Nephron progenitor cell (in vitro differentiated cells): ENCODE measurements at places on chromosomes 3 and 15.

DNA sequence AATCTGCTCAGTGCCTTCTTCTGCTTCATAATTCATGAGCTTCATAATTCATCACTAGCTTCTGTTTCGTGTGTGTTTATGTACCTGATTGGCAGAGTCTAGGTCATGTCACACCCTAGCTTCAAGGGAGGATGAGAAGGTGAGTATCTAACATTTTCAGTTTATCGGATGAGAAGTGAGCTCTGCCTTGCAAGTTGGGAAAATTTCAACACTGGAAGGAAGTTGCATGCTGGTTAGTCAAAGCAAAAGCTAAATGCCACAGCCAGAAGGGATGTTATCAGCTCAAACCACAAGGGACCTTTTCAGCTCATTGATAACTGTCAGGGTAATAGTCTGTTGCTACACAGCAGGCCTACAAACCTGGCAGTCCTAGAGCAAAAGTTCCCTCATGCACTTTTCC, 7.3 kb upstream of the TNFSF10 start:
- no peak for DNase-seq

DNA sequence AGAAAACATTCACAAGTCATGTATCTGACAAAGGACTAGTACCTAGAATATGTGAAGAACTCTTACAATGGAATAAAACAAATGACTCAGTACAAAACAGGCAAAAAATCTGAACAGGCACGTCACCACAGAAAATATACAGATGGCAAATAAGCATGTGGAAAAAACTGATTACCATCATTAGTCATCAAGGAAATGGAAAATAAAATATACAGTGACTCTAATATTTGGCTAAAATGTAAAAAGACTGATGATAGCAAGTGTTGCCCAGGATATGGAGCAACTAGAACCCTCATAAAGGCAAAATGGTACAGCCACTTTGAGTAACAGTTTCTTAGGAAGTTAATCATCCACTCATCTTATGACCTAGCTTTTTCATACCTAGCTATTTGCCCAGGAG, 95.8 kb upstream of the ABHD17C start:
- DNase-seq, result no peak

- DNase-seq, result no peak
Observed at GRCh38 chr3:114093016-114093380, 36.5 kb downstream of the QTRT2 start.

DNA sequence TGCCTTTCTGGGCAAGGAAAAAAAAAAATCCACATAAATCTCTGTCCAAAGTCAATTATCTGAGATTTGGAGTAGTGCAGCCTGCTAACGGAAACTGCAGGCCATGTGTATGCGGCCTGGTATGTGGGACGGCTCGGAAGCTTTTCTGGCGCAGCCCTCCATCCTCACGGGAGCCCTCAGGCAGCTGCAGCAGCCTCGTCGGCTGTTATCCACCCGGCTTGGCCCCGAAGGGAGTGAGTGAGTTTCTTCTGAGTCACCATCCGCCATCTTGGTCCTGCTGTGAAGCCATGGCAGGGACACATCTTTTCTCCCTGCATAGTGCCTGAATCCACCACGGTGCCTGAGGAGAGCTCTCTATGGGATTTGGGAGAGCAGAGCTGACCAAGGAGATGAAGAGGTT, 62.8 kb downstream of the POLR2M start:
- DNase-seq, result no peak

GRCh38 chr3:69524816-69525215, 138.9 kb upstream of the FRMD4B start:
- DNase-seq, result no peak

DNA sequence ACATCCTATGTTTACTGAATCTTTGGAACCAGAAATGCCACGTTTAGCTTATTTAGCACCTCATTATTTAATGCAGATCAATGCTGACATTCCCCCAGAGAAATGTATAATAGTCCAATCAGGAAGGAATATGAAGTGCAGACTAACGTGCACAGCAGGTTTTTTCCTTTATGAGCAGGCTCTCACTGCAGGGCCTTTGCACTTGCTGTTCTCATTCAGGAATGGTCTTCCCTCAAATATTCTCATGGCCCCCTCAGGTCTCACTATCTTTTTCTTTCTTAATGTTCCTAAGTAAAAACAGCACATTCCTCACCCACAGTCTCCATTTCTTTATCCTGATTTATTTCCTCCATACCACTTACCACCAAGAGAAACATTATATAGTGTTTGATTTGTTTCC, 174.6 kb downstream of the FOXP1 start:
- no peak for DNase-seq

DNA sequence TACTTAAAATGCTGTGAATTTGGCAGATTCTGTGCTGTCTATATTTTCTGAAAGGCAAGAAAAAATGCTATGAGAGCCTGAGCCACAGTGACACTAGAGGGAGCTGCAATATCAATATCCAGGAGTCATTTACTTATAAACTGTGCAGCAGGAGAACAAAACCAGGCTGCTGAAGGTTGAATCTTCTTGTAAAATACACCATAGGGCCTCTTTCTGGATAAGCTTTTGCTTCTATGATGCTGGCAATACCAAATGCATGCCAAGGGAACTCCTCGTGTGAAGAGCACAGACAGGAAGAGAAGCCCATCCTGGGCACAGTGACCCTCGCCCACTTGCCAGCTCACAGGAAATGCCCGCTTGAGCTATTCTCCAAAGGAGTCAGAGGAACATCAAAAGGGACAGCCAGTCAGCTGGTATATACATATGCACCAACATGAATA, 48.0 kb upstream of the TSPAN3 start:
- no peak for DNase-seq

DNA sequence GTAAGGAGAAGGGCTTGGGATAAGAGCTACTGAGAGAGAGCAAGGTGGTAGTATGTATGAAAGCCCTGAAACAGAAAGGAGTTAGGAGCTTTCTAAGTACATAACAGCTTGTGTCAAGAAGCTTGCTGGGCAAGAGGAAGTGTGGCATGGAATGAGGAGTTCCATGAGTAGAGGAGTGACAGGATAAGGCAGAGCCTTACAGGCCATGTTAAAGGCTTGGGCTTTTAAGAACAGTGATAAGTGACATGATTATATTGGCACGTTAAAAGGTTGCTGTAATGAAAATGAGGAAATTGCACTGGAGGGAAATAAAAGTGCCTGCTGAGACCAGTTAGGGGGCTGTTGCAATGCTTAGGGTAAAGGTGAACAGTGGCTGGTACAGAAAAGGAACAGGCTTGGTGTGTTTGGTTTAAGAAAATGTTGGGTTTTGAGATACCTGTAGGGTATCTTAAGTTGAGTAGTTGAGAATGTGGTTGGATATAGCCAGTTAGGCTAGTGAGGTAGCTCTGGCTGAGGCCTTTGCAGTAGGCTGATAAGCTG, 49.0 kb downstream of the MEF2A start:
- DNase-seq, result no peak

GRCh38 chr15:41876007-41876406, 17.8 kb downstream of the SPTBN5 start:
- no peak for DNase-seq

DNA sequence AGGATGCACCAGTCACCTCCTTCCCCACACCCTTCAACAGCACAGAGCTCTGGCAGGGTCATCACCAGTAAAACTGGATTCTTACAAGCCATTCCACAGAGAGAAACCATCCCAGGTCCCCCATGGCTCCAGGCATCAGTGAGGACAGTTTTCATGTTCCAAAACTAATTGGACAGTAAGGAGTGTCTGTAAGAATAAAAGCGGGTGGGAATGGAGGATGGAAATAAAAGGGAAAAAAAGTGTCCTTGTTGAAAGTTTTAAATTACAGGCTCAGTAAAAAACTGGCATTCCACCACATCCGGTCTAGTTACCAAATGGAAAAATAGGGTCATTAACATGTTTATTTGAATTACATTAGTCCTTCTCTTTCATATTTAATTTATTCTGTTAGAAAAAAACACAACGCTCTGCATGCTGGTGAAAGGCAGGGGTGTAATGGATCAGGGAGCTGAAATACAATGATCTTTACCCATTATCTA, 117.4 kb downstream of the TIGIT start:
- DNase-seq, result no peak

DNA sequence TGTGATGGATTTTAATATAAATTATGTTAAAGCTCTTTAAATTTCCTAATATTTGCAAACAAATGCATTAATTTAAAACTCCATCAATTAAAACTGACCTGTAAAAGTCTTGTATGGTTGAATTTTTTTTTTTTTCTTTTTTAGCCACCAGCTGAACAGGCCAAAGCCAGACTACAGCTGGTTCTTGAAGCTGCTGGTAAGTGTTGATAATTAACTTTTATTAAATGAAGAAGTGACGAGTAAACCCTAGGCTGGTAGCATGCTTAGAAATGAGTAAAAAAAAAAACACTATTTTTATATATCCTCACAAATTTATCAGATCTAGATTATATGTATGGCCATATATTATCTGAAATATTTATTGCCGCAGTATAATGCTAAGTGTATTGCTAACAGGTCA, 216.3 kb upstream of the MLF1 start:
- no peak for DNase-seq

DNA sequence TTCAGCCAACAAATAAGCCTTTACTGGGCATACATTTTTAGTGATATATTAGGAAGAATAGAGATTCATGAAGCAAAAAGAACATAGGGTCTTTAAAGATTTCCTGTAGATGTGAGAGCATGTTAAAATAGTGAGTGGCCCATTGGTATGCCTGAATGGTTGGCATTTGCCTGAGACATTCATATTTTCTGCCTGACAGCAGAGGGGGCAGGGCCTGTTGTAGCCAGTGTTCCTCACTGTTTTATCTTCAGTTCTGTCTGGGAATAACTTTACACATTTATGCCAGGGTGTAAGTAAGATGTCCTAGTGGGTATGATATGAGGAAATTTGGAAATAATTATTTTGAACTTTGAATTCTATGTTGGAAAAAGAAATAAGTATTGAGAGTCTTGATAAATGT, 704.7 kb upstream of the ARPP21 start:
- no peak for DNase-seq

DNA sequence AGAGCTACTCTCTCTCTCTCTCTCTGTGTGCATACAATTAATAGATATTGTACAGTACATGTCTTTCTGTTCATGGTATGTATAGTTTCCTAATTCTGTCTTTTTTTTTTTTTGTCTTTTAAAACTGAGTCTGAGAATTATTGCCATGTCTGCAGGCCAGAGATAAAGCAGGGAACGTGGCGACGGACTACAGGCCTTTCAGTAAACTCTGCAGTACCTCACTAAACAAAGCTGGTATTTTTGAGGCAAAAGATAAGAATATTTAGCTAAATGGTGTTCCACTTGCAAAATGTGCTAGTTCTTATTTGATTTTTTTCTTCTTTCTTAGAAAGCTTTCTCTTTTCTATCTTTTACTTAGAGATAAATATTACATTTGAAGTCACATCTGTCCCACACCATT, 44.0 kb upstream of the EHHADH start:
- DNase-seq, result no peak

- DNase-seq, result peak; percentile 44
Observed at GRCh38 chr3:81581966-81582599, 179.4 kb downstream of the GBE1 start.

DNA sequence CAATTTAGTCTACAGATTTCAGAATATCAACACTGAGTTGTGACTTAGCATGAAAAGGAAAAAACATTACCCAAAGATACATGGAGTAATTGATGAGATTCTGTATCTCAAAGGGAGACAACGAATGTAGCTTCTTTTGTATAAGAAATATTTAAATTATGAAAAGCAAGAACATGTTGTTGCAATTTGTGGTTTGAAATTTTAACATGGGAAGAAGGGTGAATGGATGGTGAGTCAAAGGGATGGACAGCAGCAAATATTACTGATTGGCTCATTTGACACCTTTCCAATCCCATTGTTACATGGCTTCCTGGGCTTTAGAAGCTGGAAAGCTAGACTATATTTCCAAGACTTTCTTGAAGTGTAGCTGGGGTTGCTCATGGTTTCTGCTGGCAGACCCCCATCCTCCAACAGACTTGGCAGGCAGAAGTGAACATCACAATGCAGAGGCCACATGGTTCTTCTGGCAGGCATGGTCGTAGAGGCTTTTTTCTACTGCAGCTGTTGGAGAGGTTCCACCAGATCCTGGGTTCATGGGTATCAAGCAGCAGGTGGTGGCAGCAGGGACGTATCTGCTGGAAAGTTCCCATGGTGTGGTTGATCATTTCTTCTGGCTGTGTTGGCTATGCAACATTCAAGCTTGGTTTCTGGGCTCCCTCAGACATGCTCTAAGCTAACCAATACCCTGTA, 47.2 kb upstream of the KPNA4 start:
- DNase-seq, result no peak

- no peak for DNase-seq
Observed at GRCh38 chr15:45732662-45733061, 97.8 kb downstream of the SQOR start.

DNA sequence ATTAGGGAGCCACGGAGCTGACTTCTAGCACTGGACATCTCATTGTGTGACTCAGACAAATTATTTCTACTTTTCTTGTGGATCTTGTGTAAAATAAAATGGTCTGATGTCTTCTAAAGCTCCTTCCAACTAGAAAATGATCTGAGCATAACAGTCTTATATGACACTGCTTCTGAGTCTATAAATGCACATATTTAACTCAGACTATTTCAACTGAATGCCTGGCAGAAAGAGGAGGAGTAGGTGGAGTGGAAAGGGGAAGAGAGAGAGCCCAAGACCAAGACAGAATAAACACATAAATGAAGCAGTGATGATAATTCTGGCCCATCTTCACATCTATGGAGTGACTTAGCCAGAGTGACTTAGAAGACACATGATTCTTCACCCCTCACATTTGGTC, 162.3 kb upstream of the PDZRN3 start:
- DNase-seq, result no peak

- DNase-seq, result no peak
Observed at GRCh38 chr15:41659190-41659589, 1.0 kb upstream of the MGA start.

- no peak for DNase-seq
Observed at GRCh38 chr15:92017882-92018534, 164.5 kb downstream of the SLCO3A1 start.

GRCh38 chr3:44957986-44958385, 18.0 kb downstream of the ZDHHC3 start:
- no peak for DNase-seq

GRCh38 chr15:63491116-63491827, 13.1 kb upstream of the USP3 start:
- DNase-seq, result no peak

GRCh38 chr15:76070921-76071635, 11.3 kb downstream of the TMEM266 start:
- DNase-seq, result no peak

DNA sequence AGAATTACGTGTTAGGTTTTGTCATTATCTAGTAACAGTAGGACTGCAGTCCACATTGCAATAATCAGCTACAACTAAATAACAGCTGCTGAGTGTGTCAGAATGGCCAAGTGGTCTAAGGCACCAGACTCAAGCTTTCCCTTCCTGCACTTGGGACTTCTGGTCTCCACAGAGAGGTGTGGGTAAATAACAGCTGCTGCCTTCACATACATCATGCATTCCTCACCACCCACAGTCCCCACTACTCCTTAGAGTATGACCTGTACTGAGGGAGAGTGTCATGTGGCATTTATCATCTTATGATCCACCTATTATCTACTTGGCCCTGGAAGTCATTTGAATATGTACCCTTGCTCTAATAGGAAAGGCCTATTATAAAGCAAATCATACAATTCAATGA, 22.2 kb upstream of the ZMAT3 start:
- DNase-seq, result no peak
